HCT116 (cell line): ENCODE measurements at places on chromosomes 6 and 20. TPM values are rescaled to one million over a fixed set of nuclear protein-coding genes. Genes with fewer than 3 reads are reported as not detected.

The F13A1 gene
- total RNA-seq: 0.34 TPM

DNA sequence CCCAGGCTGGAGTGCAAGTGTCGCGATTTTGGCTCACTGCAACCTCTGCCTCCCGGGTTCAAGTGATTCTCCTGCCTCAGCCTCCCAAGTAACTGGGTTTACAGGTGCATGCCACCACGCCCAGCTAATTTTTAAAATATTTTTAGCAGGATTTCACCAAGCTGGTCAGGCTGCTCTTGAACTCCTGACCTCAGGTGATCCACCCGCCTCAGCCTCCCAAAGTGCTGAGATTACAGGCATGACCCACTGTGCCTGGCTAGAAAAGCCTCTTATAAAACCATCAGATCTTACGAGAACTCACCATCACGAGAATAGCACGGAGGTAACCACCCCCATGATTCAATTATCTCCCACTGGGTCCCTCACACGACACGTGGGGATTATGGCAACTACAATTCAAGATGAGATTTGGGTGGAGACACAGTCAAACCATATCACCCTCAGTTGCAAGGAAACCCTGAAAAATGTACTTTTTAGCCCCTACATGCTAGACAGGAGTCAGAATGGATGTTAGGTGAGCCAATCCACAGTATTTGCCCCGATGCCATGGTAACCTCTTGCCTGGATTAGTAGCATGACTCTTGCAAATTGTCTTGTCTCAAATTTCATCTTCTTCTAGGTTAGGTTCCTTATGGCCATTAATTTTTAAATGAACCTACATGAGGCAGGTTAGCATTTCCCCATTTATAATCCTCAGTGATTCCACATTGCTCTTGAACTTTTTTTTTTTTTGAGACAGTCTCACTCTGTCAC is 17.1 kb upstream of the SASH1 start:
- no peak for DNase-seq

- no peak for DNase-seq
These were observed 52.9 kb upstream of the SLC22A16 start for GRCh38 chr6:110529355-110529754.

The OR2H1 gene
- not detected for total RNA-seq

DNA sequence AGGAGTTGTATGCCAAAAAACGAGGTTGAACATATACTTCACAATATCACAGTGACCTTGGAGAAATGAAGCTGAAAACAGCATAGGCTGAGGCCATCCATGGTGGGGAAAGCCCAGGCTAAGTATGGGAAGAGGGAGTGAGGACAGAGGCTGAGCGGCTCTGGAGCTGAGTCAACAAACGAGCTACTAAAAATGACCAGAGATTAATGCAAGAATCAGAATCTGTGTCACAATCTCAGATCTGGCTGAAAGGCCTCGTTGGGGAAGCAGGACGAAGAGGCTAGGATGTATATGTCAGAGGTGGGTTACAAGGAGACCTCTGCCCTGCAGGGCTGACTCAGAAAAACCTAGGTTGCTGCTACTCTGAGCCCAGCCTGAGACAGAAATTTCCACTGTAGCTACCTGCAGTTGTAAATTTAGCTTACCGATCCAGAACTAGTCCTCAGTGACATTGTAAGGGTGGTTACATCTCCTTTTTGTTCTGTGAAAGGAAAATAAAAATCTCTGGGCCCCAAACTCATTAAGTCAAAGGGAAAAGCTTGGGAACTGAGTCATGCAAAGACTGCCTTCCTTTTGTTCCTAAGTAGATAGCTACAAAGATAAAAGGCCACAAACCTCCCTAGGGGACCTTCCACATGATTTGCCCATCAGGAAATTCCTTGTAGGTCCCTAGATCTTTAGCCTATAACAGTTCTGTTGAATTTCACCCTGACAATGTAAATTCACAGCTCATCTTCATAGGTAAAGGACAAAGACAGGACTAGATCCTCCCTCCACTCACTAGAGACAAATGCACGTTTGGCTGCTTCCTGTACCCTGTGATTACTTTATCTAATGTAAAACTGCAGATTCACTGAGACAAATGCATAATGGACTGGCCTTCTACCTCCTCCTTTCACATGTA is 8.5 kb upstream of the TUBB2A start:
- DNase-seq: no peak

The SOX18 gene
- 3.3 TPM for total RNA-seq

- DNase-seq: peak; percentile 26
These were observed 123.7 kb downstream of the AKAP7 start for GRCh38 chr6:131258816-131259476.

The ABHD16A gene
- total RNA-seq: 32.4 TPM

GRCh38 chr6:68252632-68253031 is 382.4 kb upstream of the ADGRB3 start:
- DNase-seq: no peak

The SLC24A3 gene
- total RNA-seq: not detected

The EYS gene
- total RNA-seq: not detected

The EBF4 gene
- 11.4 TPM for total RNA-seq

GRCh38 chr6:36752886-36753506 is 55.4 kb downstream of the RAB44 start:
- no peak for DNase-seq

GRCh38 chr6:169794317-169795055 is 43.1 kb downstream of the ERMARD start:
- no peak for DNase-seq
